ENCODE measurements at places on chromosomes 11 and 22.

DNA sequence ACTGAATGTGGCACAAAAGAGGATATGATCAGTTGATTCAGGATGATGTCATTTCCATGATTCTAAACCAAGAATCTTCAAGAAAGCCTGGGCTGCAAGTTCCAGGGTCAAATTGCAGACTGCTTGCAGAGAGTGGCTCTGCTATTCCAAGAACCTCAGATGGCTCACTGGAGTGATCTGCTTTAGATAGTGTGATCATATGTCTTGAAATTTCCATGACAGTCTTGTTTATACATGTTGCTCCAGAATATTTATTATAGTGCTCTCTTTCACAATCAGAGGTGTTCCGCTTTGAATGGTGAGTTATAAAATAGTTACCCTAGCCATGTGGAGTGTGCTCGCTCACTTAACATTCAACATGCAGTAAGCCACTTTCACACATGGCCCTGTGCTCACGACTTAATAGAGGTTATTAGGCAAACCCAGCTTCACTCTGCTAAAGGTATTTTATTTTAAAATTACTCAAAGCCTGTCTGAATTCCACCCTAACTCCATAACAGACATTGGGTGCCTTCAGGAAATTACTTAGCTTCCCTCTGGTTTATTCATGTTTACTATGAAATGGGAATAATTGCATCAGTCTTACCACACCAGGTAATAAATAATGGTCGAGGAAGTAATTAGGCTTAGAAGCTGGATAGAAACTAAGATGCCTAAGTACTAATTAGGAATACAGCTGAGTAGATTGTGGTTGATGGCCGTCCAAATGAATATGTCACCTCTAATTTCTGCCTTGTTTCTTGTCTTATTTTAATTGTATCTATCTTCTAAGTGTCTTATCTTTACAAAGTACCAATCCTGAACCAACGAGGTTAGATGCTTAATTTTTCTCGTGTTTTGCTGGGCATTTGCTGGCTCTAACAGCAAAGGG lies 187.9 kb downstream of the ETS1 start:
- DNase-seq = peak; percentile 79

DNA sequence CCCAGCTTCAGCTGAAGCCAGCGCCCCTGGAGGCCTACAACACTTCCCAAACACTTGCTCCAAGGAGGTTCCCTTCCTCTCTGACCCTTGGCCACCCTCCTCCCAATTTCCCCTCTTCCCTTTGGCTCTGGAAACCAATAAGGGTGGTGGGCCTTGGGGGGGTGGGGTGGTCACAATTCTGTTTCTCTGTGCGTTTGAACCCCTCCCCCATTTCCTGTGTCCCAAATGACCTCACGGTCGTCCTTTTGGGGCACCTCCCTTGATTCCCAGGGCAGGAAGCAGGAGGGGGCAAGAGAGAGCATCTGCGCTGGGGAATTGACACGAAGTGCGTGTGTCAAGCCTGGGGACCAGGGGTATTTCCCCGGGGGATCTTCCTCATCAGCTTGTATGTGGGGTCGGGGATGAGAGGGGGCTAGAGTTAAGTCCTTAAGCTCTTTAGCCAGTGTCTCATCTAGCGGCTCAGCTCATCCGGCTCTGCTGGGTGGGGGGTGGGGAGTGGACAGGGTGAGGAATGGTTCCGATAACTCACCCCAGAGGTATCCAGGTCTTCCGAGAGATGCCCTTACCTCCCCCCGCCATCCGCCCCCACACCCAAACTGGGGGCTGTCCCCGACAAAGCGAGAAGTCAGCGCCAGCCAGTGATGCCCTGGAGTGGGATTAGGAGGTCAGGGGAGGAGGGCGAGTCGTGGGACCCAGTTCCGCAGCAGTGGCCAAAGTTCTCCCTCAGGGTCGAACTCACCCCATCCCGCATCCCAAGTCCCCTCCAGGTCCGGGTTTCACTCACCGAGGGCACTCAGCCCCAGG lies 587 bp downstream of the ESAM start:
- DNase-seq = no peak

DNA sequence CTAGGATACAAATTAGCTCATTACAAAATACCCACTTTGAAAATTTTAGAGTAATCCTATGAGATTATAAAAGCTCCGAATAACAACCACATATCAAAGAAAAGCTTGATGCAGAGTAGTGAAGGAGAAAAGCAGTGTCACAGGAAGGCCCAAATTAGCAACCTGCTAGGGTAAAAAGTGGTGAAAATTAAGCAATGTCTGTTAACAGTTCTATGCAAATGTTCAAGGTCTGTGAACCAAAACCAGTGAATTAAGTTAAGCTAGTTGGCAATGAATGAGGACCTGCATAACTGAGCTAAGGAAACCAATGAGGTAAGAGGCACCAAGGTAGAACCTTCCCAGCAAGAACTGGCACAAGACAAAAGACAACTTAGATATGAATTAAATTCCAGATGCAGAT lies 29.6 kb downstream of the PRDM10 start:
- DNase-seq = no peak

- DNase-seq = no peak
Observed at GRCh38 chr11:10898003-10898762, 40.3 kb upstream of the ZBED5 start.

- DNase-seq = no peak
Observed at GRCh38 chr22:19595532-19595931, 71.3 kb upstream of the CLDN5 start.

DNA sequence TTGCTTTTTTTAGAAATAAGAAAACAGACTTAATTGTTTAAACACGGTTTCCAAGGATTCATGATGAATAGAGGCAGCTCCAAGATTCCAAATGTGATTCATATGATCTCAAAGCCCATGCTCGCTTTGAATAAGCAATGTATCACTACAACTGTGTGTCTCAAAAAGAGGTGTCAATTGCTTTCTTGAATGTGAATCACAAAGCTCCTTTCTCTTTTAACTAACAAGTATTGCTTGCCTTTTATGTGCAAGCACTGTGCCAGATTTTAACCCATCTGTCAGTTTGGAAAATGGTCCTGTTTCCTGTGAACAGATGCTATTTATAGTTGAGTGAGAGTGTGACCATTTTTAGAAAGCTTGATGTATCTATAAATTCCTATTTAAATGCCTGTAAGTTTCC lies 6.5 kb downstream of the OOSP1 start:
- DNase-seq = no peak

- no peak for DNase-seq
Observed at GRCh38 chr22:43227239-43227630, 40.3 kb upstream of the TTLL12 start.

DNA sequence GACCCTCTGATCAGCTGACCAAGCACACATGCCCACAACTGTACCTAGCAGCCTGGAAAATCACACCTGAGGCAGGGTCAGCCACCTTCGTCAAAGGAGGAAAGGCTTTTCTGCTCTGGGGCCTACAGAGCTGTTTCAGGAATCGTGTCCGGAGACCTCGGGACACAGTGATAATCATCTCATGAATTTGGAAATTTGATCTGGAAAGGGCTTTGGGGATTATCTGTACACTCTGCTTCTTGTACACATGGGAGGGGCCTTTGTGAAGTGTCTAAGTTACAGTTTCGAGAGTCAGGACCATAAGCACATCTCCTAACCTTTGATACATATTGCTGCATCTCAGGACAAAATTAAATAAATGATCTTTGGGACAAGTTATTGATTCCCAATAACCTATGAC lies 1421.2 kb upstream of the TENM4 start:
- no peak for DNase-seq

GRCh38 chr11:128532572-128533091 lies 54.7 kb downstream of the ETS1 start:
- no peak for DNase-seq

GRCh38 chr22:34688825-34689224 lies 377.1 kb upstream of the ISX start:
- no peak for DNase-seq

- DNase-seq = no peak
Observed at GRCh38 chr22:37843741-37844089, 419 bp downstream of the ANKRD54 start.

GRCh38 chr11:41320238-41320637 lies 139.2 kb downstream of the LRRC4C start:
- peak; percentile 60 for DNase-seq

DNA sequence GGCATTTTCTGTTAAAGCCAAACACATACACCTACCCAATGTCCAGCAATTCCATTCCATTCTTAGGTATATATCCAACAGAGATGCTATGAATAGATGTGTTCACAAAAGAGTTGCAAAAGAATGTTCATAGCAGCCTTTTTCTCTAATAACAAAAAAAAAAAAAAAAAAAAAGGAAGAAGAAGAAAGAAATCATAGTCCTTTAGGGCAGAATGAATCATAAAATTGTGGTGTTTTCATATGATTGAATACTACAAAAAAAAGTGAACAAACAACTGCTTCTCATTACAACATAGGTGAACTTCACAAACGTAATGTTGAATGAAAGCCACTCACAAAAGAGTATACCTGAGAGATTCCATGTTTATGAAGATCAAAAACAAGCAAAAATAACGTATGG lies 66.8 kb upstream of the GRK3 start:
- DNase-seq = no peak

- DNase-seq = peak; percentile 35
Observed at GRCh38 chr11:119721129-119722120, 7.6 kb downstream of the NECTIN1 start.

DNA sequence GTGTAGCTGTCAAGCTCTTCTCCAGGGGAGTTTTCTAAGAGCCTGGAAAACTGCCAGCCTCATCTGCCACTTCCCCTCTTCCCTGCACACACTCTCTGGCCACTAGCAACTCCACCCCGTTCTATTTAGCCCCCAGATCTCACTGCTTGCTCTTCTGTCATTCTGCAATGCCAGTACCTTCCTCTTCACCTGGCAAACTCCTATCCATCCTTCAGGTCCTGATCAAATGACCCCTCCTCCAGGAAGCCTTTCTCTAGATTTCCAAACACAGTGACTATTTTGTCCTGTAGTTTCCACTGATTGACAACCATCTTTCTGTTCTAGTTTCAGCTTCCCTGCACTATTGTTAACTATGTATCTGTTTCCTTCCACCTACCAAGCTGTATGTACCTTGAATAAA lies 437.7 kb downstream of the SOX6 start:
- DNase-seq = no peak

DNA sequence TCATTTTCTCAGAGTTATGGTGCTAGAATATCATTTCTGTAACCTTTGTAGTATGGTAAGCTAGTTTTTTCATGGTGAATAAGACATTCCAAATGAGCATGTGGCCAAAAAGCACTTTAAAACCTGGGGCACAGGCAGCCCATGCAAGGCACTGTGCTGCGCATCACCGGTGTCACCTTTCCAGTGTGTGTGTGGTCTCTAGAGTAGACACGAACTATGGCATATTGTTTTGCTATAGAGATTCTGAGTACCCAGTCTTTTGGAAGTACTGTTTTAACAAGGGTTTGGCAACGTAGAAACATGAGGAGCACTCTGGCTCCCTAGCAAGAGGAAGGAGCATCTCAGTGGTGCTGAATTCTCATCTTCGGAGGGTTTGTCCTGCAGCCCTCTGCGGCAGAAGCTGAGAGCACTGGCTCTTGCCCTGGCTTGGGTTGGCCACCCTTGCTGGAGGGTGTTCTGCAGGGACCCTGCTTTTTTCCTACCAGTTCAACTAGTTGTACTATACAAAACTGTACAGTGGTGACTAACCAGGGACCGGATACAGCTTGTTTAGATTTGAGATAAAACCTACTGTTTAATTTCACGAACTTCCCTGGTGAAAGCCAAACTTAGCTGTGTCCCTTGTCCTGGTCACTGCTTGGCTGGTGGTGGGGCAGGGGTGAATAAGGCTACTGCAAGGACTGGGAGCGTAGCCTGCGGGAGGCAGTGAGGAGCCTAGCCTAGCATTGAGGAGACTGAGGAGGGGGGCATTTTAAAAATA lies 135.7 kb downstream of the ATXN10 start:
- no peak for DNase-seq

DNA sequence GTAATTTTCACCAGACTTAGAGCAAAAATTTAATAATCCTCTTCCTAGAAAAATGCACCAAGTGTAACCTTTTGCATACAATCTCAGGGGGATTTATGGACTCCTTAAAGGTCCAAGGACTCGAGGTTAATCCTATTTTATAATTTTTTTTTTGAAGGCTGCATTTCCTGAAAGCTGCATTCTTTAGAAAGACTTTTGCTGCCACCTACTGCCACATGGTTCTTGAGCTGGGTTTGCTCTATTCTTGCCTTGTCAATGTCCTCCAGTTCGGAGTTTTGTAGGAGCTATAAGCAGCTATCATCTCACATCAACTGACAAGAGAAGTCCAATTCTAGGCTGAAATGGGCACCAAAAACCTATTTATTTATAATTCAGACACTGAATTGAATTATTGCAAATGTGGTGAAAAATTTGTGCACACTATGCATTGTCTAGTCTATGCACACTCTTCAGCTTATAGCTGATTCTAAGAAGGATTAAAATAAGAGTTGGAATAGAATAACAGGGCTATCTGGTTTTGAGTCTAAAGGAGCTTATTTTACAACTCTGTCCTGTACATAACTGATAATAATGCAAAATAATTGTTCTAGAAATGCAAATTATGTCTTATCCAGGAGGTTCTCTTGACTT lies 31.3 kb downstream of the TRAF6 start:
- DNase-seq = peak; percentile 59

DNA sequence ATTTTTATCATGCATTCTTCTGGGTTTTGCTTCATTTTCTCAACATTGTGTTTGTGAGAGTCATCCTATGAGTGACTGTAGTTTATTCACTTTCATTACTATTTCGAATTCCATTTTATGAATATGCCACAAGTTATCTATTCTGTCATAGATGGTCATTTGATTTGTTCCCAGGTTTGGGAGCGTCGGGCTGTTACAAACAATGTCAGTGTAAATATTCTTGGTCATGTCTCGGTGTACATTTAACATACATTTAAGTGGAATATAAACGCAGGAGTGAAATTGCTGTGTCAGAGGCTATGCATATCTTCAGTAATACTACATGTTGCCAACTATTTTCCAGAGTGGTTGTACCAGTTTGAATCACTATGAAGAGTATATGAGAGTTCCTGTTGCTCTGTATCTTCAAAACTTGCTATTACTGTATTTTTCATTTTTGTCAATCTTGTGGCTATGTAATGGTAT lies 2.4 kb downstream of the TRIM44 start:
- DNase-seq = peak; percentile 50

GRCh38 chr22:40436505-40437431 lies 66.4 kb downstream of the SGSM3 start:
- DNase-seq = peak; percentile 48

- no peak for DNase-seq
Observed at GRCh38 chr11:35302398-35302797, 117.0 kb downstream of the SLC1A2 start.

All from fibroblast of skin of right biceps (primary cell).